ENCODE measurements at places on chromosomes 12 and 14. TPM values are rescaled to one million over a fixed set of nuclear protein-coding genes. Genes with fewer than 3 reads are reported as not detected.

DNA sequence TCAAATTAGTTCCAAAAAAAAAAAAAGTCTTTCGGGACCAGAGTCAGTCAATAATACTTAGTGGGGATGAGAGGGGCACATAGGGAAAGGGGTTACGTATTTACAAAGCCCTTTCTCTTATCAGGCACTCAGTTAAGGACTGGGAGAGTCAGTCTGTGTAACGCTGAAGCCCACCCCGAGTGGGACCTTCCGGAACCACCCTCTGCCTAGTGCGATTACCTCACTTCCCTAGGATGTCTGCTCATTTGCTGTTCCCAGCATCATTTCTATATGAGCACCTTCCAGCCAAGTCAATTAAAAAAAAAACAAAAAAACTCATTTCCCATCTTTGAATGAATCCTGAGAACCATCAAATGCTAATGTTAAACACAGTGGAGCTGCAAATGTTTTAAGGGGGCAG lies 76.9 kb downstream of the BMP4 start:
- DNase-seq = no peak

DNA sequence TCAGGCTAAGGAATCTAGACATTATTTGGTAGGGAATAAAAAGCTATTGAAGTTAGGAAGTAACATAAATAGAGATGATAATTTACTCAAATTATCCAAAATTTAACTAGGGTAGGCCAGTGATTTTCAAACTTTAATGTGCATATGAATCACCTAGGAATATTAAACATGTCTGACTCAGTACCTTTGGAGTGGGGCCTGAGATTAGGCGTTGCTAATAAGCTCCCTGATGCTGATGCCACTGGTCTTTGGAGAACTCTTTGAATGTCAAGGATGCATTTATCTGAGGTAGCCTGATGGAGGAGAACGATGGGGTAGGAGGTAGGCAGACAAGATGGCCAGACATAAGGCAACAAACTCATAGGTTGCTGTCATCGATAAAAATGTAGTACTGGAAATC lies 33.2 kb downstream of the EFCAB11 start:
- no peak for DNase-seq

DNA sequence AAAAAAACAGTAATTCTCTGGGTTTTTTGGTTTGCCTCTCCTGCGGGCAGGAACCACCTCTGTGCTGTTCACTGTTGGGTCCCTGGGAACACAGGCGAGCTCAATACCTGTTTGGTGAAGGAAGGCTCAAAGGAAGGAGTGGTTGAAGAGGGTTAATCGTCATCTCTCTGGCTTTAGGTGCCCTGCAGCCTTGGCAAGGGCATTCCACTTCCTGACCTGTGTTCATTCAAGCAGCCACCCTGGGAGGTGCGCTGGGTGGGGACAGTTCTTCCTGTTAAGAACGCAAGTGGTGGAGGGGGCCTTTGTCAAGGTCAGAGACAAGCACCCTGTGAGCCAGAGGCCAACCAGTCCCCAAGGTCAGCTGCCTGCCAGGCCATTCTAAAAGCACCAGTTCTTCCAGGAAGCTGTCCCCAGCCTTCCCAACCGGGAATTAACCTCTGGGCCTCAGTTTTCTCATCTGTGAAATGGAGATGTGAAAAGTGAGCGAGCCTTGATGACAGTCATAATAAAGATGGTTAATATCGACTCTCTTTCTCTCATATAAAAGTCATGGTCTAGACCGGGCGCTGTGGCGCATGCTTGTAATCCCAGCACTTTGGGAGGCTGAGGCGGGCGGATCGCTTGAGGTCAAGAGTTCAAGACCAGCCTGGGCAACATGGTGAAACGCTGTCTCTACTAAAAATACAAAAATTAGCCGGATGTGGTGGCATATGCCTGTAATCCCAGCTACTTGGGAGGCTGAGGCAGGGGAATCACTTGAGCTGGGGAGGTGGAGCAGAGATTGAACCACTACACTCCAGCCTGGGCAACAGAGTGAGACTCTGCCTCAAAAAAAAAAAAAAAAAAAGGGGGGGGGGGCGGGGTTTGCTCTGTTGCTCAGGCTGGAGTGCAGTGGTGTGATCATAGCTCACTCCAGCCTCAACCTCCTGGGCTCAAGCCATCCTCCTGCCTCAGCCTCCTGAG lies 6.1 kb downstream of the RHOF start:
- DNase-seq = no peak

CCDC175 gene
- total RNA-seq = not detected

RHOJ gene
- total RNA-seq = 13.5 TPM

OR4N2 gene
- not detected for total RNA-seq

ACOT6 gene
- total RNA-seq = not detected

All from Right ventricle myocardium superior (tissue), 1 donor.